GM18507 (cell line): ENCODE measurements at places on chromosomes 12 and 14.

GRCh38 chr14:65790172-65790815 lies 377.8 kb downstream of the FUT8 start:
- DNase-seq, result no peak

GRCh38 chr14:73795974-73796373 lies 55.7 kb upstream of the PTGR2 start:
- DNase-seq, result no peak

- no peak for DNase-seq
Observed at GRCh38 chr14:91996948-91997371, 42.9 kb downstream of the TRIP11 start.

DNA sequence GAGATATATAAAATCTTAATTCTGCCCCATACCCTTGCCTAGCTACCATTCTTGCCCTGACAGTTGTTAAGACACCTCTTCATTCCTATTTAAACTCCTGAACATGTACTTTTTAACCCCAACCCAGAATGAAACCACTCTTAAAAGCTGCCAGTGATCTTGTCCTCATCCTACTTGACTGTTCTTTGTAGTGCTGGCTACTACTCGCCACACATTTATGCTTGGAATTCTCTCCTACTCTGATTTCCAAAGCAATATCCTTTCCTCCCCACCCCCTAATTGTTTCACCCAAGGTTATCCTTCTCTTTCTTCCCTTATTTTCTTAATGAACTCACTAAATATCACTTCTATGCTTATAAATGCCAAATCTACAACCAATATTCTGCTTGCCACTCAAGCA lies 4.1 kb downstream of the NFYB start:
- DNase-seq, result no peak

GRCh38 chr12:52950553-52950952 lies 1.6 kb downstream of the KRT18 start:
- DNase-seq, result no peak

- DNase-seq, result no peak
Observed at GRCh38 chr12:72677139-72677538, 405.0 kb downstream of the TRHDE start.

- DNase-seq, result no peak
Observed at GRCh38 chr12:121124402-121125109, 8.1 kb upstream of the P2RX7 start.

GRCh38 chr12:94730847-94731246 lies 80.5 kb upstream of the TMCC3 start:
- no peak for DNase-seq

DNA sequence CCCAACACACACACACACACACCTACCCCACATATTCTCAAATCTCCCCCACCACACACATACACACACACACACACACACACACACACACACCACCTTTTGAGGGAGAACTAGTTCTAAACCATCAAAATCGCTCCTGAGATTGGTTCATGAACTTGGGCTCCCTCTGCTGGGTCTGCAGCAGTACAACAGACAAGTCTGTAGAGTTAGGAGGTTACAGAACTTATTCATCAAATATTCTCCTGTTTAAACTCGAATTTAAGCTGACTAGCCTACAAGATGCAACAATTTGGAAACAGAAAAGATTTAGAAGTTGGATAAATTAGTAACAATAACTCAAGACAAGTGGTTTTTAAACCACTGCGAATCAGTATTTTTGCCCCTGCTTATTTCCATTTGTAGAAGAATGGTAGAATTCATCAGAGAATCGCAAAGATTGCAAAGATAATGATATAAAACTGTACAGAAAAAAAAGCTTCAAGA lies 136.4 kb upstream of the USP15 start:
- DNase-seq, result peak; percentile 4

GRCh38 chr14:58296726-58297125 lies 1.6 kb upstream of the ARID4A start:
- no peak for DNase-seq

GRCh38 chr12:108369736-108370396 lies 30.8 kb upstream of the CMKLR1 start:
- DNase-seq, result no peak

DNA sequence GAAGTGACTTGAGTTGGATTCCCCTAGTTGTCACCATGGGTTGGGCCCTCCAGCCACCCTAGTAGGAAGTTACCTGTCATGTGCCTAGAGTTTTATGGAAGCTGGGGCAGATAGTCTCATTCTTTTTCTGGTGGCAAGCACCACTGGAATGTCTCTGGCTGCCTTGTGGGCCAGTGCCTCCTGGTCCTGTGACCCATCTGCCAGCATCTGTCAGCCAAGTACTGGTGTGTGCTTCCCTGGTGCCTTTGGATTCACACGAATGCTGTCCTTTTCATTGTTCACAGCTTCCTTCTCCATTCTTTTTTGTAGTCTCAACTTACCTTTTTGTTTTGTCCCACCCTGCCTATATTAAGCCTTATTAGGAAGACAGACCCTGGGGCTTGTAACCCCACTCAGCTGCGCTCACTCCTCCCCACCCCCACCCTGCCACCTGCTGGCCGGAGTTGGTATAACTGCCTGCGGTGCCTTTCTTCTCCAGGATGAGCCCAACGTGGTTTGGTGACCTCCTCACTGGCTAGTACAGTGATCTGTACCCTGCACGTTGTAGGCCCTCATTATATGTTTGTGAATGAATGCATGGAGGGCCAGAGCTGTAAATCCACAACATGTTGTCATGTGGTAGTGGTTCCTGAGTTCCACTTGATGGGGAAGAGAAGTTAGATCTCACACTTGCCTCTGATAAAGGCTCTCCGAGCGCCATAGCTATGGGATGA lies 125.7 kb downstream of the TSPAN9 start:
- peak; percentile 44 for DNase-seq

DNA sequence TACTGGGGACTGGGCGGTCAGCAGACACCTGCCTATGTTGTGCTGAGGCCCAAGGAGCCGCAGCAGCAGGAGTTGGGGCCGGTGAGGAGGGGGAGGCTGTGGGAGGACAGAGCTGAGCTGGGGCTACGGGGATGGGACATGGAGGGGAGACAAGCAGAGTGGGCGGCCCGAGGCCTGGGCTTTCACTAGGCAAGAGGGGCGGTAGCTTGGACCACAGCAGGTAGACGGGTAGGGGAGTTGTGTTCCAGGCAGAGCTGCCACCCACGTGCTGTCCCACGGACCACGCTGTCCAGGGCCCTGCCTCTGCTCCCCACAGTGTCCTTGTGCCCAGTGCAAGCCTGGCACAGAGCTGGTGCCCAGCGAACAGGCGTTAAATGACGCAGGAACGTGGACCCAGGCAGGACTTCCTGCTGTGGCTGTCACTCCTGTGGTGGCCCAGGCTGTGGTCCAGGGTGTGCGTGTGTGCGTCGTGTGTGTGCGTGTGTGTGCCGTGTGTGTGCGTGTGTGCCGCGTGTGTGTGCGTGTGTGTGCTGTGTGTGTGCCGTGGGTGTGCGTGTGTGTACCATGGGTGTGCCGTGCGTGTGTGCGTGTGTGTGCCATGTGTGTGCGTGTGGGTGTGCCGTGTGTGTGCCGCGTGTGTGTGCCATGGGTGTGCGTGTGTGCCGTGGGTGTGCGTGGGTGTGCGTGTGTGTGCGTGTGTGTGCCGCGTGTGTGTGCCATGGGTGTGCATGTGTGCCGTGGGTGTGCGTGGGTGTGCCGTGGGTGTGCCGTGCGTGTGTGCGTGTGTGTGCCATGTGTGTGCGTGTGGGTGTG lies 6.8 kb downstream of the CEP170B start:
- DNase-seq, result no peak

GRCh38 chr12:52024845-52025230 lies 18.1 kb downstream of the TAMALIN start:
- DNase-seq, result no peak

GRCh38 chr12:34107781-34108404 lies 85.6 kb downstream of the ALG10 start:
- DNase-seq, result no peak

- no peak for DNase-seq
Observed at GRCh38 chr12:110317911-110318310, 36.9 kb downstream of the ATP2A2 start.

DNA sequence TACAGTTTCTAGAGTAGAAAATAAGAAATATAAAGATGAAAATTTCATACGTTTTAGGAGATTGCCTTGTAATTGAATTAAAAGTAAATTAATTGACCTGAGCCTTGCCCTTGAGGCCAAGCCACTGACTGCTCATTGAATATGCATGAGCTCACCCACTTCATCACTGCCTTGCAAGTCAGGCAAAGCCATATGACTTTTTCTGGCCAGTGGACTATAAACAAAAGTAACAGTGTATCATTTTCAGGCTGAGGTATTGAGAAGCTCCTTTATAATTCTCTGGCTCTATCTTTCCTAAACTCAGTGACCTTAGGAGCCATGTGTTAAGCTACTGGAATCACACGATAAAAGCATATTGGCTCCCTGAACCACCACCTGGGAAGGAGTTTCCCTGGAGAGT lies 369.3 kb downstream of the NUAK1 start:
- no peak for DNase-seq

GRCh38 chr12:88181881-88182280 lies 39.8 kb downstream of the TMTC3 start:
- DNase-seq, result no peak

GRCh38 chr12:76871082-76871481 lies 7.7 kb downstream of the CSRP2 start:
- no peak for DNase-seq

GRCh38 chr14:81260732-81261131 lies 40.0 kb upstream of the GTF2A1 start:
- no peak for DNase-seq

- DNase-seq, result no peak
Observed at GRCh38 chr14:104023325-104024055, 62.0 kb upstream of the ASPG start.

GRCh38 chr12:95205016-95205624 lies 12.1 kb downstream of the FGD6 start:
- no peak for DNase-seq

GRCh38 chr14:23109769-23110168 lies 5.0 kb upstream of the CIROP start:
- no peak for DNase-seq

DNA sequence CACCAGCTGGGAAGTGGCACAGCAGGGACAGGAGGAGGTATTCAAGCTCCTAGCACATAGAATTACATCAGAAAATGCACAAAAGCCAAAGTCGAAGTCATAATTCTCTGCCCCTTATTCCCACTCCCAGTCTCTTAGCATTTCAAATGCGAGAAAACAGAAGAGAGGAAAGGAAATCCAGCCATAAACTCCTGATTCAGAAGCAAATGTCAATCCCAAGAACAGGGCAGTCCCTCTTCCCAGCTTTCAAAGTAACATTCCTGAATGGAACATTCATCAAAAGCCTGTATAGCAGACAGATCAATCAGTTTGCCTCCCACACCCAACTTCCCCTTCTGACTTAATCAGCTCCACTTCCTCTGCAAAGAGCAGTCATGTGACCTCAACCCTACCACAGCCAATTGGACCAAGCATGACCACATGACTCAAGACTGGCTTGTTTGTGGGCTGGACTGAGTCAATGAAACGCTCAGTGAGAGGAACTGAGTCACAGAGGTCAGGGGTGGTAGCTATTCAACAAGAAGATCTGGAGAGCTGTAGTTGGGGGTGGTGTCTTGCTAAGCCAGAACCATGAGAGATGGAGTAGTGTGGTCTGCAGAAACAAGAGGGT lies 41.4 kb upstream of the TUNAR start:
- DNase-seq, result no peak

DNA sequence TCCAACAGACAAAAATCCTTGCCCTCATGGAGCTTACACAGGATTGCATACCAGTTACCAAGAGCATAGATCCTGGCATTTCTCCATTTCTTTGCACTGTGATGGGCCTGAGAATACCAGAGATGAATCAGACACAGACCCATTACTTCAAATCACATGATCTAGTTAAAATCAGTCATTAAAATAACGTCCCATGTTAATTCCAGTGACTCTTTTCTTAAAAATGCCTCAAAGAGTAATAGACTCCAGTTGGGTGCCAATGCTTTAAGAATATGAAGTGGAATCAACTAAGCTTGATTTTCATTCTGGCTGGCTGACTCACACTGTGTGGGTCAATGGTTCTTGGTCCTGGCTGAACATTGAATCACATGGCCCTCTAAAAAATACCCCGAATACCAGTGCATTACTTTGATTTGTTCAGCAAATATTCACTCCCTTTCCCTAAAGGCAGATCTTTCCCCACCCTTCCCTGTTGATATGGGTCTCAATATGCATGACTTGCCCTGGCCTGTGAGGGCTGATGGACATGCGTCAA lies 11.0 kb downstream of the ASB2 start:
- DNase-seq, result no peak

GRCh38 chr14:99245564-99246511 lies 26.2 kb downstream of the BCL11B start:
- no peak for DNase-seq

DNA sequence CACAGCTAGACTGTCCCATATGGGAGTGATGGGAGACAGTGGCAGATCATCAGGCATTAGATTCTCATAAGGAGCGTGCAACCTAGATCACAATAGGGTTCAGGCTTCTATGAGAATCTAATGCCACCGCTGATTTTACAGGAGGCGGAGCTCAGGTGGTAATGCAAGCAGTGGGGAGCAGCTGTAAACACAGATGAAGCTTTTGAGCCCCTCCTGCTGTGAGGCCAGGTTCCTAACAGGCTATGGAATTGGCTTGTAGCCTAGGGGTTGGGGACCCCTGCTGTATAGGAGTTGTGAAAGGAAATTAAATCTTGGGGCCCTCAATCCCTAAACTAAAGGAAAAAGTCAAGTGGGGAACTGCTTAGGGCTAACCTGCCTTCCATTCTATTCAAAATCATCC lies 29.6 kb downstream of the ADIPOR2 start:
- DNase-seq, result no peak

- no peak for DNase-seq
Observed at GRCh38 chr12:82366197-82366596, 7.9 kb downstream of the METTL25 start.

- peak; percentile 58 for DNase-seq
Observed at GRCh38 chr14:91286530-91286937, 42.0 kb upstream of the GPR68 start.

DNA sequence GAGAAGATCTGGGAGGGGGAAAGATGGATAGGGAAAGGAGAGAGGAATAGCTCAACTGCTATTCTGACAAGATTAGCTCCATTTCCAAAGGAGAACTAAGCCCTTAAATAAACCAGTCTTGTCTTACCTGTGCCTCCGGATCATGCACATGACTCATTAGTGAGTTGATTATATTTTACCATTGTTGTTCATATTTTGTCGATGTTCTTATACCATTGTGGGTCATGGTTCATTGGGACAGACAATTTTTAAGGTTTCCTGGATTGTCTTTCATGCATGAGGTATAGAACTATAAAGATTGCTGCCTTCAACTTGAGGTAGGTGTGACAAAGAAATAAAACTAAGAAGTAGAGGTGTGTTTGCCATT lies 243.0 kb upstream of the ATP2B1 start:
- DNase-seq, result no peak

GRCh38 chr12:23415180-23415579 lies 534.3 kb downstream of the SOX5 start:
- no peak for DNase-seq

DNA sequence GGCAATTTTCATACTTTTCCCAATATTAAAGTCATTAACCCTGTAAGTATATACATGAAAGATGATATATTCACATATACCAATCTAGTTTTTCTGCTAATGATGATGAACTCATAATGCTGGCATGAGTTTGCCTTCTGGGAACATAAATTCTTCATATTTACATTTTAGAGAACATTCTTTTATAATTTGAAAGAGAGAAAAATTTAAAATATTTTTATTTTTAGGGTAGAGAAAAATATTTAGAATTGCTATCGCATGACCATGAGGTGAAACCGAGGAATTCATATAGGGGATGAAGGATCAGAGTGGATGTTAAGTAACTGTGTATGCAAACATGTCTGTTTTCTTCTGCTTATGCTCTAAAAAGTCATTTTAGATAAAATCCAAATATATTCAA lies 825.3 kb upstream of the FLRT2 start:
- no peak for DNase-seq
